CD4-positive, alpha-beta T cell treated with Interleukin-1 beta for 1 hour (primary cell): ENCODE measurements at places on chromosomes 11 and 22.

DNA sequence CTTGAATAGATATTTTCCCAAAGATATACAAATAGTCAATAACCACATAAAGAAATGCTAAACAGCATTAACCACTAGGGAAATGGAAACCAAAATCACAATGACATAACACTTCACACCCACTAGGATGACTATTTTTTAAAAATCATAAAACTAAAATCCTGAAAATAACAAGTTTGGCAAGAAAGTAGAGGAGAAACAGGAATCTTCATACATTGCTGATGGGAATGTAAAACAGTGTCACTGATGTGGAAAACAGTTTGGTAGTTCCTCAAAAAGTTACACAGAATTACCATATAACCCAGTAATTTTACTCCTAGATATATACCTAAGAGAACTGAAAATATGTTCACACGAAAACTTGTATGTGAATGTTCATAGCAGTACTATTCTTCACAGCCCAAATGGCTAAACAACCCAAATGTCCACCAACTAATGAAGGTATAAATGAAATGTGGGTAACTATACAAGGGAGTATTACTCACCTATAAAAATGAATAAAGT lies 12.5 kb downstream of the PICALM start:
- DNase-seq: no peak

DNA sequence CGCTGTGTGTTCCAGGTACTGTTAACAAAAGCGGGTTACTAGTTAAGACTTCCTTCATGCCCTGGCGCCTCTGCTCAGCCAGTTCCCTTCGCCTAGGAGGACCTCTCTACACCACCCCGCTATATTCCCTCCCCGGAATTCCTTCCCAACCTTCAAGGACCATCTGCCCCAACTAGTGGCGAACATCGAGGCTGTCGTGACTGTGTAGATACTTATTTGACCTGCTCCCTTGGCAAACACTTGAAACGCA lies 450 bp upstream of the BCL2L13 start:
- no peak for DNase-seq

GRCh38 chr11:2555336-2555735 lies 110.5 kb downstream of the KCNQ1 start:
- DNase-seq: no peak

DNA sequence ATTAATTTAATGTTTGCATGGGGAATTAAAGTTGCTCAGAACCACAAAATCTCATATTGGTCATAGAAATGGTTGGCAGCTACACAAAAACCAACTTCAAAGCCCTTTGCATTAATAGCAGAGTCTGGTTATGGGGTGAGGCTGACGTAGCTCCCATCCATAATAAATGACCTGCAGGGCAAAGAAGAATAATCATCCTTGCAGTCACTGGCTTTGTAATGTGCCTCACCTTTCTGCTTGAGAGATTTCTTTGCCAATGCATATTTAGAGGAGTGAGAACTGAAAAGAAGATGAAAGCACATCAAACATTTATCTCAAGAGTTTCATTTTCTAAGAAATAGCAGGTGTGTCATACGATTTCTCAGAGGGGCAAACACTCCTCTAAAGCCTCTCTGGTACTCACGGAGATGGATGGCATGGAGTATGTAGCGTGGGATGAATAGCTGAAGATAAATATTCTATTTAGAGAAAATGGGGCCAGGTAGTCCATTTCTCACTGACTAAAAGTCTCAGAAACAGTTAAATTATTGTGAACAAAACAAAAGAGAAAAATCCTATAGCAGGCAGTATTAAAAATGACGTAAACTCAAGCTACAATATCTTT lies 1491.9 kb downstream of the FAM181B start:
- no peak for DNase-seq

- no peak for DNase-seq
Observed at GRCh38 chr11:117814204-117814765, 10.3 kb downstream of the FXYD2 start.

- DNase-seq: no peak
Observed at GRCh38 chr22:46454504-46455269, 82.7 kb downstream of the CELSR1 start.
